ENCODE measurements at places on chromosomes 7 and 10. TPM values are rescaled to one million over a fixed set of nuclear protein-coding genes. Genes with fewer than 3 reads are reported as not detected.

The WEE2 gene
- polyA plus RNA-seq: not detected

The PLEKHS1 gene
- polyA plus RNA-seq: not detected

The SEMA3C gene
- polyA plus RNA-seq: not detected

The GPR22 gene
- not detected for polyA plus RNA-seq

The PTF1A gene
- polyA plus RNA-seq: not detected

The TMEM130 gene
- polyA plus RNA-seq: not detected

The ADCYAP1R1 gene
- polyA plus RNA-seq: not detected

The CFAP43 gene
- not detected for polyA plus RNA-seq

The ACTR3C gene
- polyA plus RNA-seq: 5.2 TPM

The CDH23 gene
- polyA plus RNA-seq: not detected

The WNT8B gene
- not detected for polyA plus RNA-seq

The AGAP9 gene
- polyA plus RNA-seq: 0.90 TPM

The IDI2 gene
- not detected for polyA plus RNA-seq

The VWA2 gene
- polyA plus RNA-seq: not detected

The MCU gene
- 5.6 TPM for polyA plus RNA-seq

The AKR1C8 gene
- not detected for polyA plus RNA-seq

The NRP1 gene
- polyA plus RNA-seq: not detected

The ELN gene
- polyA plus RNA-seq: not detected

The SNX10 gene
- polyA plus RNA-seq: 112 TPM

The FEZF1 gene
- polyA plus RNA-seq: not detected

The CFAP69 gene
- polyA plus RNA-seq: 0.54 TPM

The GNGT1 gene
- polyA plus RNA-seq: not detected

The DNAJC12 gene
- polyA plus RNA-seq: not detected

The DDC gene
- polyA plus RNA-seq: not detected

The NME8 gene
- not detected for polyA plus RNA-seq

The NACAD gene
- polyA plus RNA-seq: not detected

The DYNC1I1 gene
- polyA plus RNA-seq: not detected

The CALY gene
- polyA plus RNA-seq: not detected

The PAOX gene
- polyA plus RNA-seq: 55.4 TPM

The SMKR1 gene
- polyA plus RNA-seq: 8.3 TPM

The XRCC2 gene
- polyA plus RNA-seq: 0.43 TPM

The STAMBPL1 gene
- polyA plus RNA-seq: 19.0 TPM

The CRYGN gene
- not detected for polyA plus RNA-seq

The ZNF485 gene
- polyA plus RNA-seq: 4.2 TPM

The POT1 gene
- 18.6 TPM for polyA plus RNA-seq

The ADRB1 gene
- not detected for polyA plus RNA-seq

The CTNNA3 gene
- polyA plus RNA-seq: 1.0 TPM

The CCL24 gene
- not detected for polyA plus RNA-seq

The SLC18A3 gene
- not detected for polyA plus RNA-seq

The AGR3 gene
- not detected for polyA plus RNA-seq
